Activated T-cell treated with anti-CD3 and anti-CD28 coated beads for 1 hour (primary cell): ENCODE measurements at places on chromosomes 12 and 14.

- no peak for DNase-seq
Measured at GRCh38 chr14:100288382-100289185, 17.7 kb downstream of the SLC25A29 start.

GRCh38 chr14:56491299-56492285 lies 88.0 kb upstream of the TMEM260 start:
- DNase-seq = peak; percentile 9

DNA sequence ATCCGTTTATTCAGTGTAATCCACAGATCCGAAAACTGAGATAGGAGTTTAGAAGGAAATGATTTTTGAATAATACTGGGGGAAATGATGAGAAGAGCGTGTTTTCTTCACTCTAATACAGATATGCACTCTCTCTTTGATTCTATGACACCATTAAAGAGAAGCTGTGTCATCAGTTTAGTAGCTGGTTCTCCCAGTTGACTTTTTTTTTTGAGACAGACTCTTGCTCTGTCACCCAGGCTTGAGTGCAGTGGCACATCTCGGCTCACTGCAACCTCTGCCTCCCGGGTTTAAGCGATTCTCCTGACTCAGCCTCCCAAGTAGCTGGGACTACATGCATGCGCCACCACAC lies 48.4 kb upstream of the EML1 start:
- no peak for DNase-seq

DNA sequence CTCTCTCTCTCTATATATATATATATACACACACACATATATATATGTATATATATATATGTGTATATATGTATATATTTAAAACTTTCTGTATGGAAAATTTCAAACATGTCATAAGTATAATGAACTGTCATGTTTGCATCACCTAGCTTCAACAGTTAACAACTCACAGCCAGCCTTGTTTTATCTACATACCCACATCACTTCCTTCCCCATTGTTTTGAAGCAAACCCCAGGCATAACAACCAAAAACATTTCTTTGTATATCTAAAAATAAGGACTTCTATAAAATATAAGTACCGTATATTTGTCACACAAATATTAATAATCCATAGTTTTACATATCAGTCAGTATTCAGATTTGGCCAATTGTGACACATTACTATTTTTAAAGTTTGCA lies 57.4 kb downstream of the PAPOLA start:
- DNase-seq = no peak

- DNase-seq = no peak
Measured at GRCh38 chr12:53961025-53961761, 6.5 kb downstream of the HOXC12 start.

- no peak for DNase-seq
Measured at GRCh38 chr12:13631873-13632272, 349.5 kb downstream of the GRIN2B start.

DNA sequence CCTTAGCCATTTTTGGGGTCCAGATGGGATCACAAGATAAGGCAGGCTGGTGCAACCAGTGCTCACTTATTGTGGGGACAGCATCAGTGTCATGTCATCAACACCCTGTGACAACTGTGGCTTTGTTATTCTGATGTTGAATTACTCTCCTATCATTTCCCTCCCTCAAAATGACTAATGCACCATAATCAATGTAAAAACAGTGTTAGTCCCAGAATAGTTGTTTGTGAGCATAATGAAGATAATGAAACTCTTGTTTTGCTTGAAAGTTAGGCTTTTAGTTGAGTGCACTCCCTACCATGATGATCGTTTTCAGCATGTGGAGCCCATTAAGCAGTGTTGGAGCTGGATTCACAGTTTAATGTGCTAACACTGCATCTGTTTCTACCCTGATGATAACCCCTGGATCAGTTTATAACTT lies 151.4 kb downstream of the TMTC2 start:
- no peak for DNase-seq

DNA sequence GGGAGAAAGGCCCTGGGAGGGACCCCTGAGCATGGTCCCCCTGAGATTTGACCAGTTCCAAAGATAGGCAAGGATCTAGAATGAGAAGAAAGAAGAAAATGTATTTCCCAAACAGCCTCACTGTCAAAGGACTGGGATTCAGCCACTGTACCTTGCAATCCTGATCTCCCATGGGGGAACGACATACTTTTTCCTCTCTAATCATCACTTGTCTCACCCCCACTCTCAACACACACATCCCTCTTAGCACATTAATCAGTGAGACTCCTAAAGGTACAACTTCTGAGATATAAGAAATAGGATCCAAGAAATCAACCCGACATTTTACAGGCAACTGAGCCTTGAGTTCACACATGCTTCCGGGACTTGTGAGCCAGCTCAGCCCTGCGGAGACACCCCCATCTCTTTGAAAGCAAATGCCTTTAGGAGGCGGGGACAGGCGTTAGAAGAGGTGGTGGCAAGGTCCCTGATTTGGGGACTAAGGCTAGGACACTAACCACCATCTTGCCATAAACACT lies 1.4 kb downstream of the MAP3K9 start:
- DNase-seq = peak; percentile 43

DNA sequence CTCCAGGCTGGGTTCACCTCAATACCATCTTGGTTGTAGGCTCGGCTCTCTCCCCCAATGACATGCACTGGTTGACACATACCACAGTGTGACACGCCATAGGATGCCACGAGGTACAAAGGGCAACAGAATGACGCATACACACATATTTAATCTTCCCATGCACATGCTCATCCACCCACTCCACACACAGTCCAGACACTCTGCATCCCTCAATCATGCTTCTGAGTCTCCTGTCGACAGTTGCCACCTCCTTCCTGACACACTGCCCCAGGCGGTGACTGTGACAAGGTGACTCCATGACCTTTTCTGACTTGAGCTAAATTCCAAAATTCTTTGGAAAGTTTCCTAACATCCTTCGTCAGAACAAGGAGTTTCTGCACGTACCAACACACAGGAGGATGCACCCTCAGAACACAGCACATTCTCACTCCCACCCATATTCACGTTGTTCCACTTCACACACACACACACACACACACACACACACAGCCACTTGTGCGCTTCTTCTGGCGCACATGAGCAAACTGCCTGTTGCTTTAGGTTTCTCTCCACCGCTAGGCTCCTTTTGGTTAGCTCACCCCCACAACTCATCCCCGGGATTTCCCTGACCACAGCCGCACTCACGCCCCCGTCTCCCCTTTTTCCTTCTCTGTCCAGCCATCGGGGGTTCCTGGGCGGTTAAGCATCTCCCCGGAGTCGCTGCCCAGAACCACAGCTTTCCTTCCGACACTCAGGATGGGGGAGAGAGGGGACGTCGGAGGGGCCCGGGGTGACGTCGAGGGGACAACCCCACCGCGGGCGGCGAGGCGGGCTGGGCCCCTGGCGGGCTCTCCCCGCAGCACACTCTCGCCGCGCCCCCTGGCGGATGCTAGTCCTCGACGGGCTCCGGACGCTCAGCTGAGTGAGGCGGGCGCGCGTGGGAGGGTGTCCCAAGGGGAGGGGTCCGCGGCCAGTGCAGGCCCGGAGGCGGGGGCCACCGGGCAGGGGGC lies 536 bp upstream of the WNT1 start:
- peak; percentile 83 for DNase-seq

GRCh38 chr12:6095269-6095668 lies 29.2 kb downstream of the VWF start:
- DNase-seq = no peak

- no peak for DNase-seq
Measured at GRCh38 chr14:33452995-33453394, 497.9 kb downstream of the EGLN3 start.
